Naive thymus-derived CD4-positive, alpha-beta T cell (primary cell): ENCODE measurements at places on chromosomes 11 and 22. TPM values are rescaled to one million over a fixed set of nuclear protein-coding genes. Genes with fewer than 3 reads are reported as not detected.

DNA sequence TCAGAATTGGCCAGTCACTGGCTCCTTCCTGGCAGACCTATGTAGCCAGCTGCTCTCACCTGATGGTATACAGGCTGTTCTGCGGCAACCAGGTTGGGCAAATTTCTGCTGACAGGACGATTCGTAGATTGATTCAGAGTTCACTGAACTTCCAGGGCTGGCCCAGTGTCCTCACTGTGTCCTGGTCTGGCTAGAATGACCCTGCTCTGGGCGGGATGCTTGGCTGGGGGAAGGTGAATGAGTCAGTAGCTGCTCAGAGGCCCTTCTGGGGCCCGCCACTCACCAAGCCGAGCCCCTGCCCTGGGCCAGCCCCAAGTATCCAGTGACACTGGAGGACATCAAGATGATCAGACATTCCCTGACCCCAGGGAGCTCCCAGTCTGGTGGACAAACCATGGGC lies 62.9 kb upstream of the WNT11 start:
- H3K27me3 ChIP-seq, result no peaks in the 10 kb centered on the region
- H3K4me3 ChIP-seq, result no peak overlapping the region
- H3K27ac ChIP-seq, result no peak overlapping the region
- no peak for DNase-seq

GRCh38 chr22:31876156-31876920 lies 68.0 kb upstream of the YWHAH start:
- no peak for DNase-seq
- no peaks in the 10 kb centered on the region for H3K27me3 ChIP-seq
- no peaks in the 10 kb centered on the region for H3K4me1 ChIP-seq
- H3K4me3 ChIP-seq, result no peak overlapping the region
- H3K27ac ChIP-seq, result no peak overlapping the region
- no peaks in the 10 kb centered on the region for H3K36me3 ChIP-seq

GRCh38 chr22:39490135-39490798 lies 11.8 kb upstream of the MIEF1 start:
- no peak overlapping the region for H3K4me3 ChIP-seq
- peak; percentile 67 for DNase-seq
- H3K36me3 ChIP-seq, result no peaks in the 10 kb centered on the region
- no peaks in the 10 kb centered on the region for H3K27me3 ChIP-seq
- H3K4me1 ChIP-seq, result no peaks in the 10 kb centered on the region

GRCh38 chr11:7694235-7694634 lies 12.0 kb downstream of the OVCH2 start:
- peaks cover 6% of the 10 kb centered on the region for H3K27me3 ChIP-seq
- no peaks in the 10 kb centered on the region for H3K4me1 ChIP-seq

DNA sequence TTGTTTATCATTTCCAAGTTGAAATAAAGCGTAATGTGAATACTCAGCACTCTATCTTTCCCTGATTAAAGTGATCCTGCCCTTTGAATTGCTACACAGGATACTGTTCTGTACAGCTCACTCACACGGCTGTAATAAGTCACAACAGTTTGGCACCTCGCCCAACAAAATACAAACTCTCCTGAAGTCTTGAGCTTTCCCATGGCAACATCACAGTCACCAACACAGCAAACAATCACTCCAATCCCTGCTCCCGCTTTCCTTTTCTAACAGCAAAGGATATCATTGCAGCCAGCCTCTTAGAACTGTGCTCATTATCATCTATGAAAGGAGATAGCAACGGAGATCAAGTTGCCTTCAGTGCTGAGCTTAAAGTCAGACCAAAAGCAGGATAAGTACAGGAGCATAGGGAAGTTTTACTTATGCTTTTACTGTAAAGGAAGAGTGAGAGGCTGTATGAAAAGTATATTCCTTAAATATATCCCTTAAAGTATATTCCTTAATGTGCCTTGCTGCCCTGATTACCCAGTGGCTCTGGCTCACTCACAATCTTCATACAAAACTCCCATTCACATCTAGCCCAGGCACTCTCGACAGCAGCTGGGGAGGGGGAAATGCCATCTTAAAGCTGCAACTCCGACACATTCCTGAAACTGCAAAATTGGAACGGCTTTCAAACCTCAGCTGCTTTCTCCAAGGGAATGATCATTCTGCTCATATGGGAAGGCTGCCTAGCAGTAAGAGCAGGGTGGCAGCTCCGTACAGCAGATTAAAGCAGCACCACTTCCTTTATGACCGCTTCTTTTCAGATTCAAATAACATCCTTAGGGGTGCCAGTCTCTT lies 35.8 kb downstream of the MAML2 start:
- H3K4me1 ChIP-seq, result peaks cover 32% of the 10 kb centered on the region
- H3K27ac ChIP-seq, result peak overlapping the region; percentile 56
- H3K4me3 ChIP-seq, result no peak overlapping the region
- DNase-seq, result no peak
- H3K36me3 ChIP-seq, result no peaks in the 10 kb centered on the region

DNA sequence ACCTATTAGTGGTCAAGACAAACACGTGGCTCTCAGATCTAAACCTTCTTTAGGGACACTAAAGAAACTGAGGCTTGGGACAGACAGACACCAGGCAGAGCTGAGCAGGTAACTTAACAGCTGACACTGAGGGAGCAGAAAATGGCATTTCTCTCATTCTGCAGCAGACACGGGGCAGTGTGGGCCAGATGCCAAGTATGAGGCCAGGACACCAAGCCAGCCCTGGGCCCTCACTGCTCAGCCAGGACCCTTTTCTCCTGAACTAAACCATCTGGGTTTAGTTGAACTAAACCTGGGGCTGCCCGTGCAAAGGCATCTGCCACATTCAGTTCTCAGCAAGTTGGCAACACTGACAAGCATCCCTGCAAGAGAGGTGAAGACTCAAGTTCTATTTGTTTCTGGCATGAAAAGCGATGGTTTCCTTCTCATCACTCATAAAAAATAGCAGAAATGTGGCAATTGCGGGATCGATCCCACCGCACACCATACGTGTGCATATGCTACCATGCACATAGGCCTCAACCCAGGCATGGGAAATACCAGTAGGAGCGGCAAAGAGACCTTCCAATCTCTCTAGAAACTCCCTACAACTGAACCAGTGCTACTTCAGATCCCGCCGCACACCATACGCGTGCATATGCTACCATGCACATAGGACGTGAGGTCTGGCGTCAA lies 100.1 kb upstream of the BID start:
- no peaks in the 10 kb centered on the region for H3K36me3 ChIP-seq
- H3K27ac ChIP-seq, result no peak overlapping the region
- DNase-seq, result no peak

GRCh38 chr11:127965939-127966668 lies 621.3 kb downstream of the ETS1 start:
- H3K36me3 ChIP-seq, result no peaks in the 10 kb centered on the region
- H3K27me3 ChIP-seq, result no peaks in the 10 kb centered on the region
- no peak overlapping the region for H3K4me3 ChIP-seq
- H3K4me1 ChIP-seq, result no peaks in the 10 kb centered on the region

- DNase-seq, result no peak
- H3K36me3 ChIP-seq, result no peaks in the 10 kb centered on the region
- no peaks in the 10 kb centered on the region for H3K27me3 ChIP-seq
- H3K4me1 ChIP-seq, result no peaks in the 10 kb centered on the region
- no peak overlapping the region for H3K27ac ChIP-seq
Measured at GRCh38 chr11:110032957-110033570, 60.1 kb upstream of the ZC3H12C start.

DNA sequence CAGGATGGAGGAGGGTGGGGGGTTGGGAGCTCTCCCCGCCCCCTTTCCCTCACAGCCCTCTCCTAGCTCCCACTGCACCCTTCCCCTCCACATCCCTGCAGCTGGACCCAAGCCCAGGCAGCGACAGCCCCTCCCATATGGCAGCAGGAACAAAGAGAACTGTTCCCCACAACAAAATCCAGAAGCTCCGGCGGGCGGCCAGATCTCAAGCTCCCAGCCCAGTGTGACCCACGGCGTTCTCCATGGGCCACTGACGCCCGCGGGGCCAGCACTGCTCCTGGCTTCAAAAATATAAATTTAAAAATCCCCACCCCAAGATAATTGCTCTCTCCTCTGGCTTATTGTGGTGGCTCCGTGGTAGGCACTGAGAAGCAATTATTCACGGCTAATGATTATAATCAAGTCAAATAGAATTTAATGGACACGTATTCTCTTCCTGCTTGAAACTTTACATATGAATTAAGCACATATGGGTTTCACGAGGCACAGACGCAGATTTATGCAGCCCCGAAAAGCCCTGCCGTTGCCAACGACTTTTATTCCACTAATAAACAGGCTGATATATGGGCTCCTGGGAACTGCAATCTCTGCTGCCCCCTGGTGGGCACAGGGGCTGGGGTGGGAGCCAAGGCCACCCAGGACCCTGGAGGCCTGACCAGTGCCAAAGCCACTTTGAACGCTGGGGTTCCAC lies 17.5 kb downstream of the MACROD1 start:
- H3K27ac ChIP-seq, result no peak overlapping the region
- H3K27me3 ChIP-seq, result no peaks in the 10 kb centered on the region
- DNase-seq, result peak; percentile 59
- no peaks in the 10 kb centered on the region for H3K4me1 ChIP-seq
- no peaks in the 10 kb centered on the region for H3K36me3 ChIP-seq

- H3K4me1 ChIP-seq, result no peaks in the 10 kb centered on the region
- no peak overlapping the region for H3K4me3 ChIP-seq
- DNase-seq, result no peak
- no peak overlapping the region for H3K27ac ChIP-seq
Measured at GRCh38 chr11:107468596-107468995, 11.0 kb upstream of the CWF19L2 start.

DNA sequence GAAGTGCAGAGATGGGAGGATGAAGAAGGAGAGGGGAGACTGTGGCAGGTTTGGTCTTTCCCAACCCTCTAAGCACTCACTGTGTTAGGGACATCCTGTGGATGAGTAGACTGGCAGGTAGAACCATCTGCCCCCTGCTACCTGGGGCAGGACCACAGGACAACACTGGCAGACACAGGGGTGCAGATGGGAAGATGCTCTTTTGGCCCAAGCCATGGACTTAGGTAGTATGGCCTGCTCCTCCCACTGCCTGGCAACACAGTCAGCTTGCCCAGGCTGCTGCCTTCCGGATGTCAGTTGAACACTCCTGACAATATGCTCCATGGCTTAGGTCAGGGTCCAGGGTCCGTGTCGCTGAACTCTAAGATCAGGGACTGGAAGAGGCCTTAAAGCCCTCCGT lies 140.7 kb upstream of the NAV2 start:
- no peaks in the 10 kb centered on the region for H3K4me1 ChIP-seq
- no peaks in the 10 kb centered on the region for H3K27me3 ChIP-seq
- no peak overlapping the region for H3K27ac ChIP-seq
- no peak for DNase-seq
- H3K36me3 ChIP-seq, result no peaks in the 10 kb centered on the region

DNA sequence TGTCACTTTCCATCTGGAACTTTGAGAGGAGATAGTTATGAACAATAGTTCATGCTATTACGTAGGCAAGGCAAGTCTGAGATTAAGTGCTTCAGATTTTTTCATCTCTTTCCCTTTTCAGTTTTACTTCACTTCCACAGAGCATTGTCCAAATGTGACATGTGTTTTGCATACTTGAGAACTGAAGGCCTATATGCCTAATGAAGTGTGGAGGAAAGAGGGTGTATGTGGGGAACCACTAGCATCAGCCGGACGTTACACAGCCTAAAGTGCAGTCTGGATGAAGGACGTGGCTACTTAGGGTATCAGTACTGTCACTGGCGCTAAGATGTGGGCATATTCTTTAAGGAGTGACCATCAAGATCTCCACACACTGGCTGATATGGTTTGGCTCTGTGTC lies 26.2 kb downstream of the FANCF start:
- no peaks in the 10 kb centered on the region for H3K4me1 ChIP-seq
- no peak overlapping the region for H3K4me3 ChIP-seq
- H3K36me3 ChIP-seq, result no peaks in the 10 kb centered on the region
- no peak overlapping the region for H3K27ac ChIP-seq
- no peak for DNase-seq

GRCh38 chr22:37228106-37229011 lies 15.7 kb downstream of the RAC2 start:
- H3K36me3 ChIP-seq, result peaks cover 13% of the 10 kb centered on the region
- peak overlapping the region; percentile 90 for H3K27ac ChIP-seq
- peak overlapping the region; percentile 54 for H3K4me3 ChIP-seq
- H3K4me1 ChIP-seq, result peaks cover 79% of the 10 kb centered on the region
- DNase-seq, result peak; percentile 52

DNA sequence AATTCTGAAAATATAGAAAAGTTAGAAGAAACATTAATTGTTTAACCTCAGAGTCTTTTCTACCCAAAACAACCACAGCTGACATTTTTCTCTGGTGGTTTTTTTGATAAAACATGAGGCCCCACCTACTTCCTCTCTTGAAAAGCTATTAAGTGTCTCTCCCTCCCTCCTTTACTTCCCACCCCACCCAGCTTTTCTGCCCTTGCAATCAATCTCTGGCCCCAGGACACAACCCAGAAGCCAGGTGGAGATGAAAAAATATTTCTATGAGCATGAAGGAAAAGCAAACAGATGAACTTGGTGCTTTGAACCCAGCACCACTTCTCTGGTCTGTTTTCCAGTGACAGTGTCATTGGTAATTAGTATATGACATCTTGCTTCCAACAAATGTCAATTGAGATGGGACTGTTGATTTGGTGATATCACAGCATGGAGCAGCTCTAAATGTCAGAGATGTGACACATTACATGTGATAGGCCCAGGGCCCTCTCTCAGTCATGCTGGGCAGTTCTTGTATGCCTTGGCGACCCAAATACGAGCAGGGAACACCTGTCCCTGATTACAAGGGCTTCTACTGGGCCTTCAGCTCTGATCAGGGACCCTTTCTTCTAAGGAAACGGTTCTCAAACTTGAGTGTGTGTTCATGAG lies 23.9 kb upstream of the TMPRSS13 start:
- peak; percentile 73 for DNase-seq
- H3K4me1 ChIP-seq, result peaks cover 68% of the 10 kb centered on the region
- peak overlapping the region; percentile 58 for H3K27ac ChIP-seq
- H3K4me3 ChIP-seq, result peak overlapping the region; percentile 22
- H3K36me3 ChIP-seq, result no peaks in the 10 kb centered on the region

Gene MS4A4A
- not detected for polyA plus RNA-seq

Gene SAA4
- polyA plus RNA-seq, result not detected

Gene GRAP2
- 109 TPM for polyA plus RNA-seq

Gene APOBEC3A
- 0.13 TPM for polyA plus RNA-seq

Gene OR52I2
- polyA plus RNA-seq, result not detected

Gene PLAAT2
- polyA plus RNA-seq, result not detected

Gene CDC42BPG
- 0.47 TPM for polyA plus RNA-seq

Gene SLC25A1
- 66.5 TPM for polyA plus RNA-seq

Gene CBLIF
- not detected for polyA plus RNA-seq
